ENCODE measurements at places on chromosomes 1 and 21.

DNA sequence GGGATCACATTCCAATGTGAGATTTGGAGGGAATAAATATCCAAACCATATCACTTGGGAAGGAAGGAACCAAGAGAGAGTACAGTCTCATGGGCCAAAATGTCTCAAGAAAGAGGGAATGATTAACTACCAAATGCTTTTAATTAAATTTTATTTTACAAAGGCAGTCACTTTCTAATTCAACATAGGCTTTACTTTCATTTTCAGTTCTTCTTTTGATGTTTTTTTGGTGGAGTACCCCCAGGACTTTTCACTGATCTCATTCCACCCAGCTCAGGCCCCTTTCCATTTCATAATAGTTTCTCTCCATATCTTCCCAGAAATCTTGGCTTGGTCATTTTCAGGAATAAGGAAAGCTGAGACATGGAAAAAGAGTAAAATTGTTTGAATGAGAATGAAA, 5.1 kb upstream of the SLAMF7 start:
- no peak for DNase-seq

DNA sequence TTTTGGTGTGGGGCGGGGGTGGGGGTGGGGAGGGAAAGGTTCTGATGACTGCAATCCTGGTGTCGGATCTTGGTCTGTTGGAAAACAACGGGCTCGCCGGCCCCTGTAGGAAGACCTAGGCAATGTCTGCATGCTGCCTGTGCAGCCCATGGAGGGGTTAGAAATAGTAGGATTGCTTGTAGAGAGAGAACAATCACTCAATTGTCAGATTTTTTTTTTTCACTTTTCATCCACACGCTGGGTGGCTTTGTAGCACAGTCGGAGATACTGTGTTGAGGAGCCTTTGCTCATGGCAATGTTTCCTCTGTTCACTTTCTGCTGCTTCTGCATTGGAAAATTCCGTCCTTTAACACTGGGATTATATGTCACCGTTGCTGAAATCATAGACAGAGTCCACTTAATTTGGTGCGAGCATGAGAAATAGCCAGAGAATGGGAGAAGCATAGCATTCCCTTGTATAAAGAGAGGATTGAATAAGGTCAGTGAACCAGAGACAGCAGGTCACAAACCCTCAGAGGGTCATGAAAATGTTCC, 107.5 kb downstream of the MRPS6 start:
- peak; percentile 23 for DNase-seq

DNA sequence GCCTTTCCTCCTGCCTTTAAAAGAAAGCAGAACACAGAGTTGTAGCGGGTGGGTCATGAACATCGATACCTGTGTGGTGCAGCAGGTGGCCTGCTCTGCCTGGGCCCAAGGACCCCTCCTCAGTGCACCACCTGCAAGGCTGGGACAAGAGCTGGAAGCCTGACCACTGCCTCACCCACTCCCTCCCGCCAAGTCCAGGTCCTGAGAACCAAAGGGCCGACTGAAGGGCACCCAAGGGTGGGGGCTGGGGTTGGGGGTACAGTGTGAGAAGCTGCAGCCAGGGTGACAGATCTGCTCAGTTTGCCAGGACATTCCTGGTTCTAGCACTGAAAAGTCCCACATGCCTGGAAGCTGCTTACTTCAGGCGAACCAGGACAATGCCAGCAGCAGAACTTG, 36.1 kb downstream of the NTPCR start:
- DNase-seq: no peak

GRCh38 chr1:167056529-167057231, 33.5 kb downstream of the GPA33 start:
- no peak for DNase-seq

GRCh38 chr21:42006765-42007164, 3.4 kb downstream of the ZBTB21 start:
- DNase-seq: no peak

DNA sequence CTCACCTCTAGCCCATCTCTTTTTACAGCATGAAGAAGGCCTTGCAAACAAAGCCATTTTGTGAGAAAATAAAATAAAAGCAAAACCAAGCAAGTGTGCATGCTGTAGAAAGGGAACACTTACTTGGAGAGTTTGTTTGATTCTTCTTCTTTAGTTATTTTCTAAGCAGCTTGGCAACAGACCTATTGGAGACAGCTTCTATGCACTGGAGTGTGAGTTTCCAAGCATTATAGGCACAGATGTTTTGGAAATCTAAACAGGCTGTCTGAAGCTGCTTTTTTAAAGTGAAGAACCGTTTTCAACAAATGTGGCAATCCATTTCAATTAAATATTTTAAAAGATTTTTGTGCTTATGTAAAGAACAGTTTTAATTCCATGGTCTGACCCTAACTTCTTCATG, 76.6 kb downstream of the NGF start:
- DNase-seq: no peak

DNA sequence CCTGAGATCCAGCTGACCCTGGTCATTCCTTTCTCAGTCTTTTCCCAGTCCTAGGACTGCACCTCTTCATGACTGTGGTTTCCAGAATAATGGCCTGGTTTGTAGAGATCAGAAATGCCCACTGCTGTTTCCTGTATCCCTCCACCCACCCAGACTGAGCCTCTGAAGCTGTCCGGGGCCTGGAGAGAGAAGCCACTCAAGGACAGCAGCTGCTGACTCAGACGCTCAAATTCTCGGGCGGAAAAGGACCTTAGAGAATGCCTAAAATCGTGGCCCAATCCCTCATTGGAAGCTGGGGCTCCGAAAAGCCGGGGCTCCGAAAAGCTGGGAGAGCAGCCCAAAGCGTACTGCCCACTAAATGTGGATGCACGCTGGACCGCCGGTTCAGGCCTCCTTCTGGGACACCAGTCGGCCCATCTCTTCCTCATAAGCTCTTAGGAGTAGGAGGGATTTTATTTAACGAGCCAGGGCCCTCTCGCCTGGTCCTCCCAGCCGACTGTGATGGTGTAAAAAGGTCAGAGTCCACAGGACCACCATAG, 7.8 kb upstream of the GPR61 start:
- DNase-seq: no peak

GRCh38 chr1:110682898-110683297, 8.2 kb upstream of the KCNA3 start:
- no peak for DNase-seq

- no peak for DNase-seq
Measured at GRCh38 chr1:25080294-25081209, 150.5 kb upstream of the RUNX3 start.

- no peak for DNase-seq
Measured at GRCh38 chr1:85240174-85240601, 19.3 kb downstream of the C1orf52 start.

- DNase-seq: no peak
Measured at GRCh38 chr21:16366207-16366606, 636.4 kb downstream of the USP25 start.

- no peak for DNase-seq
Measured at GRCh38 chr1:115332813-115333608, 5.0 kb downstream of the NGF start.
